ENCODE measurements at places on chromosomes 1 and 21.
A peak's percentile ranks its signal among the peaks of the same experiment; 100 is the strongest.

GRCh38 chr21:15472108-15473040, 257.4 kb upstream of the USP25 start:
- no peak for DNase-seq

DNA sequence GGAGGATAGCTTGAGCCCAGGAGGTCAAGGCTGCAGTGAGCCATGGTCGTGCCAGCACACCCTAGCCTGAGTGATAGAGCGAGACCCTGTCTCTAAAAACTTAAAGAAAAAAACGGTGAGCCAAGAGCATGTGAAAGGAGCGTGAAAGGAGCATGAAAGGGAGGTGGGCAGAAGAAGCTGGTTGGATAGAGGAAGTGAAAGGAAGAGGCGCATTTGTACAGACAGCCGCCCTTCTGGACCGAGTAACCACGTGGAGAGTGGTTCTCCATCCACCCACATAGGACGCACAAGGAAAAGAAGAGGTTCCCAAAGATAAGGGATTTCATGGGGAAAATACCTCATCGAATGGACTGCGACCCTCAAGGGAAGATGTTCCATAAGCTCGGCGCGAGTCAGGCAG, 60.4 kb upstream of the IFNAR2 start:
- no peak for DNase-seq

GRCh38 chr1:230610589-230610988, 31.7 kb upstream of the COG2 start:
- no peak for DNase-seq

DNA sequence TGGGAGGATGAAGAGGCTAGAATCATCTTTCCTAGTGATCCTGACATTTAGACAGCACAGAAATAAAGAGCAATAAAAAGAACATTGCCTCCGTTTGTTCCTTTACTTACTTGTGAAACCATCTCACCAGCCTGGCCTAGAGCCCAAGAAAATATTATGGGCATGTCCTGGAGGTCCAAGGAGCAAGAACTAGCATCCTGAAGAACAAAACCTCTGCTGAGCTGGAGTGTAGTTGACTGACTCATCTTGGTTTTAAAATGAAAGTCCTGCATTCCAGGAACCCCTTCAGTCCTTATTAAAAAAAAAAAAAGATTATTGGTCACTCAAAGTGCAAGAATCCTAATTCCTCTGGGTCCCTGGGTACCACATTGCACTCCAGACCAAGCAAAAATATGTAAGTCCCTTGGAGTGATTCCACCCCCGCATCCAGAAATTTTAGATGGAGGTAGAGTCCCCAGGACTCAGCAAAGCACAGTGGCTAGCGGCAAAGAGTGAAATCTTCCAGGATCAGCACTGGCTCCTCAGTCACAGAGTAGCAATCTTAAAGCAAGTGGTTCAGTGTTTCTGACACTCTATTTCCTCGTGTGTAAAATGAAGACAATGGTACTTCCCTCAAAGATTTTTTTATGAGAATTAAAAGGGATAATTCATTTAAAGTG, 7.0 kb downstream of the SMCP start:
- no peak for DNase-seq

DNA sequence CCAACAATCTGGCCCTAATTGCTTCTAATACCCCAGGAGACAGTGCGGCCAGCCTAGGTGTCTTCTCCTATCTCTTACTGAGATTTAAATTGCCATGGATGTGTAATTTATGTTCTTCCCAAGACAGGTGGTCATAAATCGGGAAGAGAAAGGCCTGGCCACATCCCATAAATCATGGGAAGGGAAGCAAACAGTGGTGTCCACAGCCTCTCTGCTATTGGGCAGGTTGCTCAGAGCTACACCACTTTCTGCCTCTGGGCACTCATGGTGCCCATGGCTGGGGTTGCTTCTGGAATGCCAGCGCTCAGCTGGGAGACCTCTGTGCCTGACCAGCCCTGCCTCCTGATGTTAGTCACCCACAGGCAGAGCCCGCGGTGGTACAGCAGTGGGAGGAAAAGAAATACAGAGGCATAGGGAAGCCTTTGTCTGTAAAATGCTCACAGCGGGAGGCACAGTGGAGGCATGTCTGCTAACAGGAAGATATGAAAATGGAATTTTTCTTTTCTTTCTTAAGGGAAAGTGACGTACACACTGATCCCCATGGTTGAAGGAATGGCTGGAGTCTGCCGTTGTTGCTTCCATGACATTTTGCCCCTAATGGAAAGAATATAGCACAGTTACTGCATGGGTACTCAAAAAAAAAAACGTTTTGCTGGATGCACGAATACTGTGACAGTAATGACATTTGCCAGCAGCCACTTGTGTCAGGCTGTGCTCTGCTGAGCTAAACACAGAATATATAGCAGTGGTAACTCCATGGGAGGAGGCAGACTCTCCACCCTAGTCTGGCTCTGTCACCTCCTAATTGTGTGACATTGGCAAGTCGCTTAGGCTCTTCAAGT, 21.9 kb downstream of the MTARC1 start:
- DNase-seq, result no peak

DNA sequence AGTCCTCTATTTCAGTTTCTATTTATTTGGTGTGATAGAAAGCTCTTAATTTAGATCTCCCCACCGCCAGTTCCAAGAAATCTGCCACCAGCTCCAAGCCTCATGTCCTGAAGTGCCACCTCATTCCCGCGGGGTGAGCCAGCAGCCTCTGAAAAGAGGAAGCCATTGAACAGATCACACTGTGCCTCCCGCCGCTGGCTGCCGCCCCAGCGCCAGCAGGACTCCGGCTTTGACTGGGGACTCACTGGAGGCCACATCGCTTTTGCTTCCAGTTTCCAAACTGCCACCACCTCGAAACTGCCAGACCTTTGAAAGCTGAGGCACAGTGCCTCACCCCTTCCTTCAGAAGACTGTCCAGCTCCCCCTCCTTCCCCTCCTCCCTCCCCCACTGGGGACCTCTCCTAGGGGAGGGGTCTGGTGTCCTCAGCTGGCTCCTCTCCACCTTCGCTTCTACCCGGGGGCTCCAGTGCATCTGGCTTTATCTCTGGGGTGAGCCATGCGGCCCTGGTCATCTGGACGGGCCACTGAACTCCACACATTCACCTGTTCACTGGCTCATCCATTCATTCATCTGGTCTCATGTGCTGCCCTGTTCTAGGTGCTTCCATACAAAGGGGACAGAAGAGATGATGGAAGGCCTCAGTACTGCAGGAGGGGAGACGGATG, 58.9 kb downstream of the VPS26C start:
- DNase-seq, result peak; percentile 66

DNA sequence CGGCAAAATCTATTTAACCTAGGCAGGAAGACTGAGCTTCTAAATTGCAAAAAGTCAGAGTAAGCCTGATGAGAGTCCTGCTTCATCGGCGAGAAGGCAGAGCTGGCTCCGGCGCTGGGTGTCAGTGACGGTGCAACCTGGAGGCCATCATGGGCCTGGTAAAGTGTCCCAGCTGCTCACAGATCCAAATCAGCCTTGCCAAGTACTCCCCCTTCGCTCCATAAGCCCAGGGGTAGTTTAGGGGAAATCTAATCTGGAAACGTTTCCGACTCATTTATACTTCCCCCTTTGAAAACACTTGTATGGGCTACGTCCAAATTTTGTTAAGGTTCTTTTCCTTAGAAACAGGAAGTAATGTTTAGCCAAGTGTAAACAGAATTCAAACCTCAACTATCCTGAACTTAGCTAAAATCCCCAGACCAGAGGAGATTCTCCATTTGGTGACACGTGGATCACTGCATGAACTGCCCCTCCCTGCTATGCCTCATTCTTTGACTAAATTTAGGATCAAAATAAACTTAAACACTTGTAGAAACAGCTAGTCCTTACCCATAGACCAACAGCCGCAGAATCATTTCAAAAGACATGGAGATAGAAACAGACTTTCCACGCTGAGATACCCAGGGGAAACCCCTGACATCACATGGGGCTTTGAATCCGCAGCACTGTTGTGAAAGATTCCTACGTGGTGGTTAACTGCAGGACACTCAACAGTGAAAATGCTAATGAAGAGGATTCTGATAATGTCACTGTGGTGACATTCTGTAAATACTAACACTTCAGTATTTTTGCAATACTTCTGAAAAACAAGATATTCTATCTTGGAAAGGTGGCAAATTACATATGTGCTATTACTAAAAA, 172.7 kb downstream of the TGFBR3 start:
- peak; percentile 63 for DNase-seq

GRCh38 chr1:95021805-95022643, 50.7 kb downstream of the ALG14 start:
- no peak for DNase-seq

GRCh38 chr21:15552914-15553494, 176.8 kb upstream of the USP25 start:
- no peak for DNase-seq

- no peak for DNase-seq
Measured at GRCh38 chr1:19450811-19451515, 34.4 kb downstream of the CAPZB start.

Data from K562 (cell line).